Activated T-cell treated with anti-CD3 and anti-CD28 coated beads, Interleukin-2, amount 50 U/mL, for 72 hours (primary cell): ENCODE measurements at places on chromosomes 5 and 9. TPM values are rescaled to one million over a fixed set of nuclear protein-coding genes. Genes with fewer than 3 reads are reported as not detected.

The LECT2 gene
- not detected for total RNA-seq

The RFESD gene
- 4.8 TPM for total RNA-seq

The PCDHGB6 gene
- 0.09 TPM for total RNA-seq

The PAPPA gene
- total RNA-seq = not detected

The TTC33 gene
- total RNA-seq = 33.5 TPM

The ADAMTSL1 gene
- total RNA-seq = not detected

The PHF24 gene
- 1.00 TPM for total RNA-seq

DNA sequence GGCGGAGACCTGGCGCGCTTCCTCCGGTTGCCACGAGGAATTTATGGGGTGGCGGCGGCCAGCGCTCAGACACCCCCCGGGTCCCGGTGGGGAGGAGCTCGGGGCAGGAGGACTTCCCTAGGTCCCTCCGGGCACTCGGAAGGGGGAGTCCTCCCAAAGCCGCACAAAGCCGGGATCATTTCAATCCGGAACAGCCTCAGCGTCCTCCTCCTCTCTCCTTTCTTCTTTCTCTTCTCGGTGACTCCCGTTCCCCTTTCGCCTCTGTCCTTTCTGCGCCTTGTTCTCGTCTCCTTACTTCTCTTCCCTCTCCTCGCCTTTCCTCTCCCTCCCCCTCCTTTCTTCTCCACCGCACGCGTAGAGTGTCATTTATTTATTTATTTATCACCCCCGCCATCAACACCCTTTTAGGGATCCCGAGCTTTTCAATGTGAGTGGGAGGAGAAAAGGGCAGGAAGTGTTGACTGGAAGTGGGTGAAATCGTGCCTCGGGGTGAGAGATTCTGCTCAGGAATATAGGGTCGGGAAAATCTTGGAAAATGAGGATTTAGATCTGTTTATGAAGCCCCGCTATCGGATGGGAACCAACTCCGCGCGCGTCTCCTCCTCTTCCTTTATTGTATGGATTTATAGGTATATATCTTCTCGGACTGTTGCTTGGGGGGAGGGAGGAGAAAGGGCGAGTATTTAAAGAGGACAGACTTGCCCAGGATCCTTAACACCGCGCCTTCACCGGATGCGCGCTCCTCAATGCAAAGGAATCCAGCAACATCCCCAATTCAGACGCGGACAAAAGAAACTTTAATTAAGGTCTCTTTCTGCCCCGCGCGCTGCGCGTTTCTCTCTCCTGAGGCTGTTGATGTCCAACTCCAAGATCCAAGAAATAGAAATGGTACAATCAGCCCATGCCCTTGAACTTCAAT, 2.0 kb upstream of the ZNF462 start:
- peak overlapping the region; percentile 52 for H3K4me3 ChIP-seq
- peaks cover 82% of the 10 kb centered on the region for H3K27me3 ChIP-seq
- H3K36me3 ChIP-seq = peaks cover 16% of the 10 kb centered on the region
- H3K4me1 ChIP-seq = peaks cover 43% of the 10 kb centered on the region

DNA sequence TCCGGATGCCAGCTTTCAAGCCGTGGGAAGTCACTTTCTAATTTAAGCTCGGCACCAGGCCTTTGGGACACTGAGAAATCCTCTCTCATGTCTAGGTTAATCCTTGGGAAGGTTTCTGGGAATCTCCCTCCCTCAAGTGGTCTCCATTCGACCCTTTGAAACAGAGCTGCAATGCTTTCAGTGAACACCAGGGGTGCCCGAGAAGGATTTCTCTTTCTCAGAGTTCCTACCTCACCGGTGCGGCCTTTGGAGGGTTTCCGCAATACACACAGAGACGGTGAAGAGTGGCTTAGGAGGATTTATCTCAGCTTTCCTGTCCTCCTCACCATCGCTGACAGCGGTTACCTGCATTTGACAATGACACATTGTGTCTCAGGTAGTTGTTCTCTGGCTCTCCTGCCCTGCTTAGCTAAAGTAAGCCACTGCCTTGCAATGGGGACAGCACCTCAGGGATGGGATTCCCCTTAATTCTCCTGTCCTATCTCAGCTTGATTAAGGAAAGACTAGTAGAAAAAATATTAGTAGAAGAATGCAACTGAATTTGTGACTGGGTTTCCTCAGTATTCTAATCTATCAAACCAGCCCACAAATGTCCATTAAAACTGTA, 180.6 kb downstream of the GABRG2 start:
- H3K27ac ChIP-seq = no peak overlapping the region
- H3K4me3 ChIP-seq = no peak overlapping the region
- H3K27me3 ChIP-seq = no peaks in the 10 kb centered on the region
- no peaks in the 10 kb centered on the region for H3K36me3 ChIP-seq

- H3K27ac ChIP-seq = no peak overlapping the region
- H3K36me3 ChIP-seq = peaks cover 2% of the 10 kb centered on the region
Observed at GRCh38 chr9:84897362-84898094, 228.0 kb downstream of the NTRK2 start.

DNA sequence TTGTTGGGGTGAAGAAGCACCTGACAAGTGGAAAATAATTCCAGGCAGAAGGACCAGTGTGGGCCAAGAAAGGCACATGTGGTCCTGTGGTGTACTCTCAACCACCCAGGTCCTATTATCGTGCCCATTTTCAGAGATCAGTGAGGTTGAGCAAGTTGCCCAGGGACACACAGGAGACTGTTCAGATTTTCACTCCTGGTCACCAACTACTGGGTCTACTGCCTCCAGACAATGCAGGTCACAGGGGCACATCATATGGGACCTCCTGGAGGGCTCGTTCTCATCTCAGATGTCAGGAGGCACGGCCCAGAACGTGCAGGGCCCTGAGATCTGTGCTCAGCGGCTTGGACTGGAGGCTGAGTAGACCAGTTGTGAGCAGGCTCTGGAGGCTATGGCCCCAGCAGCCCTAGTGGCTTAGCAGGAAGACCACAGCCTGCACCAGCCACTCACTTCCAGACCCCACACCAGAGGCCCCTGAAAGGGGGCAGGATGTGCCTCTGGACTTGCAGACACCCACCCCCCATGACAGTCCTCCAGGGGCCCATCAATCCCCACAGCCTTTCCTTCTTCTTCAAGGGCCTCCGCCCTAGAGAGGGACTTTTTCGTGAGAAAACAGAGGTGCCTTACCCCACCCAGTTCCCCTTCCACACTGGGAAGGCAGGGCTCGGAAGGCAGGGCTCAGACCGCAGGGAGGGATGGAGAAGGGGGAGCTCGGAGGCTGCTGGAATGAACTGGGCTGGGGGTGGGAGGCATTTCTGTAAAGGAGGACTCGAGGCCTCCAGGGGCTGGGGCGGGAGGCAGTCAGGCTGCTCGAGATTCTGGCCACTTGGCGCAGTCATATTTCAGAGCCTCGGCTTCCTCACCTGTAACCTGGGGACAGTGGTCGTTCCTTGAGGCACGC, 82.7 kb upstream of the NEURL1B start:
- H3K4me3 ChIP-seq = no peak overlapping the region
- H3K4me1 ChIP-seq = no peaks in the 10 kb centered on the region
- H3K27me3 ChIP-seq = peaks cover 20% of the 10 kb centered on the region
- DNase-seq = no peak
- no peak overlapping the region for H3K27ac ChIP-seq
- no peaks in the 10 kb centered on the region for H3K36me3 ChIP-seq

GRCh38 chr9:137373611-137373980, 49.4 kb downstream of the EXD3 start:
- no peaks in the 10 kb centered on the region for H3K36me3 ChIP-seq
- no peaks in the 10 kb centered on the region for H3K4me1 ChIP-seq
- no peaks in the 10 kb centered on the region for H3K27me3 ChIP-seq

GRCh38 chr5:130425424-130425823, 521.2 kb downstream of the CHSY3 start:
- H3K27me3 ChIP-seq = no peaks in the 10 kb centered on the region
- H3K36me3 ChIP-seq = no peaks in the 10 kb centered on the region
- DNase-seq = no peak
- H3K4me3 ChIP-seq = no peak overlapping the region
- H3K27ac ChIP-seq = no peak overlapping the region

GRCh38 chr9:89077519-89077918, 86.3 kb downstream of the S1PR3 start:
- no peak overlapping the region for H3K27ac ChIP-seq
- H3K36me3 ChIP-seq = no peaks in the 10 kb centered on the region
- no peak overlapping the region for H3K4me3 ChIP-seq
- peaks cover 42% of the 10 kb centered on the region for H3K27me3 ChIP-seq
- DNase-seq = no peak

GRCh38 chr5:82512025-82512424, 233.9 kb upstream of the RPS23 start:
- H3K27me3 ChIP-seq = no peaks in the 10 kb centered on the region
- peak; percentile 15 for DNase-seq
- no peak overlapping the region for H3K27ac ChIP-seq
- no peak overlapping the region for H3K4me3 ChIP-seq
- H3K4me1 ChIP-seq = peaks cover 6% of the 10 kb centered on the region

DNA sequence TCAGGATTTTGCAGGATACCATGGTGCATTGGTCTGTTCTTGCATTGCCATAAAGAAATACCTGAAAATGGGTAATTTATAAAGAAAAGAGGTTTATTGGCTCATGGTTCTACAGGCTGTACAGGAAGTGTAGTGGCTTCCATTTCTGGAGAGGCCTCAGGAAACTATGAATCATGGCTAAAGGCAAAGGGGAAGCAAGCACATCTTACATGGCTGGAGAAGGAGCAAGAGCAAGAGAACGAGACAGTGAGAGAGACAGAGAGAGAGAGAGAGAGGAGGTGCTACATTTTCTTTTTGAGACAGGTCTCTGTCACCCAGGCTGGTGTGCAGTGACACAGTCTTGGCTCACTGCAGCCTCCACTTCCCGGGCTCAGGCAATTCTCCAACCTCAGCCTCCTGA, 43.9 kb downstream of the P4HA2 start:
- peaks cover 2% of the 10 kb centered on the region for H3K36me3 ChIP-seq
- H3K4me3 ChIP-seq = no peak overlapping the region
- no peak overlapping the region for H3K27ac ChIP-seq
- peaks cover 4% of the 10 kb centered on the region for H3K27me3 ChIP-seq
- DNase-seq = no peak
